ENCODE measurements at places on chromosomes 7 and 10.

DNA sequence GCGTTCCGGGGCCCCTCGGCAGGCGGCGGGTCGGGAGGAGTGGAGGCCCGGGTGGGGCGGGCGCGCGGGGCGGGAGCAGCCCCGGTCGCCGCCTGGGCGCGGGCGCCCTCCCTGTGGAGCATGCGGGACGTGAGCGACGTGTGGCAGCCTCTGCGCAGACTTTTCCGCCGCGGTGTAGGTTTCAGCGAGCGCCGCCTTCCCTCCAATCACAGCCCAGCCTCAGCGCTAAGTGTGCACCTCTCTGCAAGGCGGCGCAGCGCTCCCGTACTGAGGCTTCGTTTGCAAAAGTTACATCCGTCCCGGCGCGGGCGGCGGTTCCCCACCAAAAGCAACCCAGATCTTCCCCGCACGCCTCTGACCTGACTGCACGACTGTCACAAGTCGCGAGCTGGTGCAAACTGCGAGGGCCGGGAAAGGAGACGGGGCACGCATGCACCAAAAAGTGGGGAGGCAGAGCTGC is 1.2 kb upstream of the PFKFB3 start:
- peak; percentile 94 for DNase-seq

DNA sequence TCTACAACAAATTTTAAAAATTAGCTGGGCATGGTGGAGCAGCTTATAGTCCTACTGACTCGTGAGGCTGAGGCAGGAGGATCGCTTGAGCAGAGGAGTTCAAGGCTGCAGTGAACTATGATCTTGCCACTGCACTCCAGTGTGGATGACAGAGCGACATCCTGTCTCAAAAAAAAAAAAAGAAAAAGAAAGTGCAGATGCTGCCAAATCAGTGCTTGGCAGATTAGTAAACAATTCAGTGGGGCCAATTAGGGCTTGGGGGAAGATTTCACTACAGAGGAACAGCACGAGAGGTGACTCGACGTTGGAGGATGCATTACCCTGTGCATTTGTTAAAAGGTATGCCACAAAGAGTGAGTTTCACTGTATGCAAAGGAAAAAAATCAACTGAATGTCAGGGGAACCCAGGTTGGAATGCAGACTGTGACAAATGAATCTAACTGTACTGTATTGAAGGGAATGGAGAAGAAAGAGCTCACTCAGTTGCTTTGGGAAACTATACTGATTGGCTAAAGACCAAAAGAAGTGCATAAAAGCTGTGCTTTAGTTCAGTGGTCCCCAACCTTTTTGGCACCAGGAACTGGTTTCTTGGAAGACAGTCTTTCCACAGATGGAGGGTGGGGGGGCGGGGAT is 31.6 kb downstream of the GARIN1A start:
- DNase-seq, result no peak

DNA sequence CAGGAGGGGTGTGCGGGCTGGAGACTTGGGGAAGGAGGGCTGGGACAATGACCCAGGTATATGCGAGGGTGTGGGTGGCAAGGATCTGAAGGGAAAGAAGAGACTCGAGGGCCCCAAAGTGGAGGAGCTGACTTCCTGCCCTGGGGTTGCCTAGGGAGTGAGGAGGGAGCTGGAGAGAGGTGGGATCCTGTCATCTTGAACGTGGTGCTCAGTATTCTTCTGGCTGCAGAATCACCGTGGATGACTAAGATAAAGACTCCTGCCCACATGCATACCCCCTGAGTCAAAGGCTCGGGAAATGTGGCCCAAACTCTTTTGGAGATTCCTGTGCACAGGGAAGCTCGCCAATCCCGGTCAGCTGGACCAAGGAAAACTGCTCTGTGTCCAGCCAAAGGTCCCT is 31.2 kb downstream of the COL17A1 start:
- DNase-seq, result no peak

DNA sequence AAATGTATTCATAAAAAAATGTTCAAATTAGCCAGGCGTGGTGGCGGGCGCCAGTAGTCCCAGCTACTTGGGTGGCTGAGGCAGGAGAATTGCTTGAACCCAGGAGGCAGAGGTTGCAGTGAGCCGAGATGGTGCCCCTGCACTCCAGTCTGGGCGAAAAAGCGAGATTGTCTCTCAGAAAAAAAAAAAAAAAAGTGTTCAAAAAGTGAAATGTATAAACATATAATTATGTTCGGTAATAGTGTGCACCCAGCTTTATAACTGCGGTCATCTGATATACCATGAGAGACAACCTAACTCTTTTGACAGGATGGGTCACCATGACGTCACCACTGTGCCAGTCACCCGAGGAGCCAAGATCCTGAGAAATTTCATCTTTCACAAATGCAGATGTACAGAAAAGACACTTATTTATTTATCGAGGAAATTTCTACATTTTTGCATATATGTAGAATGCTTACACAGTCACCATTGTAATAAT is 594 bp upstream of the RP9 start:
- DNase-seq, result no peak

DNA sequence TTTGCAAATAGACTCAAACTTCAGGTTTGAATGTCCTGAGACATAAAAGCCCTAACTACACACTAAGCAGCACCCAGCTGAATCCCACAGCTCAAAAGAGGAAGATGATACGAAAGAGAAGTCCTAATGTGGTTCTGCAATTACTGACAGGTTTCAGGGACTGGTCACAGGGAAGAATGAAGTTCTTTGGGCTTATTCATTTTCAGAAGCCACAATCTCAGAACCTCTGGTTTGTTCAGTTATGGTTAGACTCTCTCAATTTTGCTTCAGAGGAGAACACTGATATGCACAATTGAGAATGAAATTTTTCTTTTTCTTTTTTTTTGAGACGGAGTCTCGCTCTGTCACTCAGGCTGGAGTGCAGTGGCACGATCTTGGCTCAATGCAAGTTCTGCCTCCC is 94.6 kb upstream of the FAM180A start:
- no peak for DNase-seq

GRCh38 chr7:2779051-2779450 is 65.1 kb downstream of the GNA12 start:
- no peak for DNase-seq

DNA sequence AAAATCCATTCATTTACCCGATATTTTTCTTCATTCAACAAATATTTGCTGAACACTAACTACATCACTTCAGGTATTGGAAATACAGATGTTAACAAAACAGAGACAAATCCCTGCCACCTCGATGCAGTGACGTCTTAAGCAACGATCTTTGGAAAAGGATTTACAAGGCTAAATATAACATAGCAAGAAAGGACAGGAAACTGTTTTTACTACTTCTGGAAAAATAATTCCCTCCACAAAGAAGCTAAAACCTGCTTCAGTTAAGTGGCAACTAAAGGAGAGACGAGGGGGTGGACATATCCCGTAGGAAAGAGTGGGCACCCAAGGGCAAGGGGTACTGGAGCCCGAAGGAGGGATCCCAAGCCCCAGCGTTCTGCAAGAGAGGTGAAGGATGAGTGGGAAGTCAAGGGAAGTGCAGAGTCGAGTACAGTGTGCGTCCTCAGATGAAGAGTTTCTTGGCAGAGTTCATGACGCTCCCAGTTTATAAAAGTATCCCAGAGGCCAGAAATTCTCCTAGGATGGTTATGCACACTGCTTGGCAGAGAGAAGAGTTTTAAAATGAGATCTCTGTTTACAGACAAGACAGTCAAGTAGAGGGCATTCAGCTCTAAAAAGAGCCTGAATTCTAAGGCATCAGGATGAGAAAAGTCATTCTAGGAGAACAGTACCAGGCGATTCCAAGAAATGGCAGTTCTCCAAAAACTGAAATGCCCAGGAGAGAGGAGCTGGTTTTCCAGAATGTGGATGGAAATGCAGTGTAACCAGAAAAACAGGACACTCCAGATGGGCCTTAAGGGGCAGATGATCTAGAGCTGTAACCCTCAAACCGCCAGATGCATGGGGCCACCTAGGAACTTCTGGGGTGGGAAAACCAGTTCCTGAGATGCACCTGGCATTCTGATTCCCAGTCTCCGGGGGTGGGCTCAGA is 97.3 kb downstream of the GRB10 start:
- DNase-seq, result no peak

- no peak for DNase-seq
Measured at GRCh38 chr10:29379208-29379607, 90.3 kb downstream of the LYZL1 start.

- DNase-seq, result peak; percentile 32
Measured at GRCh38 chr10:87761892-87762291, 56.1 kb downstream of the ATAD1 start.

- DNase-seq, result no peak
Measured at GRCh38 chr10:14017467-14017866, 313.3 kb downstream of the FRMD4A start.

- DNase-seq, result no peak
Measured at GRCh38 chr7:135385209-135385608, 124.7 kb downstream of the CNOT4 start.

- no peak for DNase-seq
Measured at GRCh38 chr10:79429751-79430150, 15.7 kb downstream of the ZCCHC24 start.

DNA sequence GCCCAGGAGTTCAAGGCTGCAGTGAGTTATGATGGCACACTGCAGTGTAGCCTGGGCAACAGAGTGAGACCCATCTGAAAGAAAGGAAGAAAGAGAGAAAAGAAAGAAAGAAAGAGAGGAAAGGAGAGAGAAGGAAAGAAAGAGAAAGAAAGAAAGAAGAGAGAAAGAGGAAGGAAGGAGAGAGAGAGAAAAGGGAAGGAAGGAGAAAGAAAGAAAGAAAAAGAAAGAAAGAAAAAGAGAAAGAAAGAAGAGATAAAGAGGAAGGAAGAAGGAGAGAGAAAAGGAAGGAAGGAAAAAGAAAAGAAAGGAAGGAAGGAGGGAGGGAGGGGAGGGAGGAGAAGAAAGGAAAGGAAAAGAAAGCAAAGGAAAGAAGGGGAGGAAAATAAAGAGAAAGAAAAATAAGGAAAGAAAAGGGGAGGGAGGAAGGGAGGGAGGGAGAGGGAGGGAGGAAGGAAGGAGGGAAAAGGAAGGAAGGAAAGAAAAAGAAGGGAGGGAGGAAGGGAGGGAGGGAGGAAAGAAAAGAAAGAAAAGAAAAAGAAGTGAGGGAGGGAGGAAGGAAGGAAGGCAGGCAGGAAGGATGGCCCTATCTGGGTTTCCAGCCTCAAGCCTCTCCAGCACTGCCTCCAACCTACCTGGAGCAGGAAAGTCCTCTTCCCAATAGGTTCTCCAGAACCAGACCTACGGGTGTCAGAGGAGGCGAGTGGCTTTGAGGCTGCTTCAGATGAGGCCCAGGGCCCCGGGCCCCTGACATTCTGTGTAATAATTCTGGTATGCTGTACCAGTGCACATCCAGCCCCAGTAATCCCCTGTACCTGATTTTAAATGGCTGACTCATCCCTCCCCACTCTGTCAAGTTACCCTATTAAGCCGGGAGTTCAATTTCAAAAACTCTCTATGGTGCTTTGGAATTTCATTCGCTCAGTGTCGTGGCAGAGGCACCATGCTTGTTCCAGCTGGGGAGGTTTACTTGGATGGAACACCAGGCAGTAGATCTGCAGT is 6.8 kb upstream of the PARD3 start:
- DNase-seq, result no peak

GRCh38 chr7:24617957-24618616 is 44.8 kb downstream of the PALS2 start:
- DNase-seq, result no peak

DNA sequence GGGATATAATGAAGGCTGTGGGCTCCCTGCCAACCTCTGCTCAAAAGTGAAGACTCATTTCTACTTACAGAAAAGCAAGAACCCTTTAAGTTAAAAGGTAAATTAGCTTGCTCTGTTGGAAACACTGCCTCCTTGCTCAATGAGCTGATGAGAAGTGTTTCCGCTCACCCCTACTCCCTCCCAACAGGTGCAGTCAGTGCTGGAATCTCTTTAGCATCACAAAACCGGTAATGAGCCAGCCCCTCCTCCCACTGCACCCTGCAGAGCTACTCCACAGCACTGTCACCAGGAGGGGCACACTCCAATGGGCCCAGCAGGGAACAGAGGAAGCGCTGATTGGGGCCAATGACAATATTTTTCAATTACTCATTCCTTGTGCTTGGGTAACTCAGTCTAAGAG is 262.5 kb downstream of the TCERG1L start:
- DNase-seq, result no peak

DNA sequence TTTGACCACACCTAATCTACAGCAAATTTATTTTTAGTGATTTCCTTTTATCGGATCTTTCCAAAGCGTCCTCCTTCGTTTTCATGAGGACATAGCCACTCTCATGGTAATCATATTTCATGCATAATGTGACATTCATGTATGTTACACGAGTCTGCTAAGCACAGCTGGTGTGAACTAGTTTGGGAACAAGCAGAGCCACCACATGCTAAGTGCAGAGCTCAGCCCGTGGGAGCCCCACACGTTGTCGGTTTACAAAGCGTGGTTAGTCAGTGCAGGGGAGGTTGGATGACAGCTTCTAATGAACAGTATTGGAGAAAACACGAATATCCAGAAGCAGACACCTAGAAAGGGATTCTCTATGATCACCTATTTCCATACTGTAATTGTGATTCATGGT is 78.4 kb upstream of the GJD4 start:
- DNase-seq, result no peak

DNA sequence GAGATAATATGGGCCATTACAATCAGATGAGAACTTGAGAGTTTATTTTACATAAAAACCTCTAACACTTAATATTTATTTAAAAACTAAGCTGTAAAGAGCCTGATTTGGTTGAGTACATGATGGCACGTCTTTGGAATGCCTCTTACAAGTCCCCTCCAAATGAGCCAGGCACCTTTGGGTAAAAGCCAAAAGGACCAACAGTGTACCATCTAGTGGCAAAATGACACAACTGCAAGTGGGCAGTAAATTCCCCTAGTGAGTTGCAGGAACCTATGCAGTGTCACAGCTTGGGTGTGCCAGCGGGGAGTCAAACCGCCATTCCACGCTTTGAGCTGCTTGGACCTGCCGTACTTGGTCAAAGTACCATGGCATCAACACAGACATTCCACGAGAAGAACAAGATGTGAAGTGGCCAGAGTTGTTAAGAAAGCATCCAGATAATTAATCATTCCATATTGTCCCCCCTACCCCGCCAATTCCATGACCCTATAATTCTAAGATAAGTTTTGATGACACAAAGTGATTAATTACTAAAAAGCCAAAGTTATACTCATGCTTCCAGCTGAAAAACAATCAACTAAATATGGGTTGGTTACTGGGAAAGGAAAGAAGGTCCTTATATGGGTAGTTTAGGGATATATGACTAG is 115.2 kb downstream of the SORBS1 start:
- peak; percentile 49 for DNase-seq

DNA sequence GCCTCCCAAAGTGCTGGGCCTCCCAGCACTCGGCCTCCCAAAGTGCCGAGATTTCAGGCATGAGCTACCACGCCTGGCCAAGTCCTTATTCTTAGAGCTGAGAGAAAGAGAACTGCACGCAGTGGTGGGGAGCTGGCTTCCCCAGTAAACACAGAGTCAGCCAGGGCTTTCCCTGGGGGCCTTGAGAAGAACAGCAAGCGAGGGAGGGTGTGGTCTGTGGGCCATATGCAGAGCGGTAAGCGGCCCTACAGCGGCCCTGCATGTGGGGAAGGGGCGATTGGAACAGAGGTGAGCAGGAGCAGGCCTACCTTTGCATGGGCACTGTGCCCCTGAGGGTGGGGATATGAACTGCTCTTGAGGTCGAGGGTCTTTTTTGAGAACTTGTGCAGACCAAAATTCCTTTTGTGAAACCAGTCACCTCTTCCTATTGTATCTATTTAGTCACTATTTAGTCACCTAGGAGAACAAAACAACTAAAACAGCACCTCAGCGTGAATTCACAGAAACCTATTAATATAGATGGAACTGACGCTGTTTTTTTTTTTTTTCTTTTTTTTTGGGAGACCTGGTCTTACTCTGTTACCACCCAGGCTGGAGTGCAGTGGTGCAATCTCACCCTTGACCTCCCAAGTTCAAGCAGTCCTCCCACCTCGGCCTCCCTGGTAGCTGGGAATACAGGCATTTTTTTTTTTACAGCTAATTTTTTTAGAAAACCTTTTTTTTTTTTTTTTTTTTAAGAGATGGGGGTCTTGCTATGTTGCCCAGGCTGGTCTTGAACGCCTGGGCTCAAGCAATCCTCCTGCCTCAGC is 36.9 kb upstream of the SH2D4B start:
- no peak for DNase-seq

All from activated CD8-positive, alpha-beta T cell treated with anti-CD3 and anti-CD28 coated beads, Interleukin-2, amount 10 ng/mL, durations not matched to agents 7 days and 5 days (primary cell).